Naive thymus-derived CD4-positive, alpha-beta T cell (primary cell): ENCODE measurements at places on chromosomes 12 and 14. TPM values are rescaled to one million over a fixed set of nuclear protein-coding genes. Genes with fewer than 3 reads are reported as not detected.
A peak's percentile ranks its signal among the peaks of the same experiment; 100 is the strongest.

TPH2 gene
- not detected for polyA plus RNA-seq

- DNase-seq: no peak
Observed at GRCh38 chr12:131909081-131909751, 14.8 kb downstream of the ULK1 start.

DNA sequence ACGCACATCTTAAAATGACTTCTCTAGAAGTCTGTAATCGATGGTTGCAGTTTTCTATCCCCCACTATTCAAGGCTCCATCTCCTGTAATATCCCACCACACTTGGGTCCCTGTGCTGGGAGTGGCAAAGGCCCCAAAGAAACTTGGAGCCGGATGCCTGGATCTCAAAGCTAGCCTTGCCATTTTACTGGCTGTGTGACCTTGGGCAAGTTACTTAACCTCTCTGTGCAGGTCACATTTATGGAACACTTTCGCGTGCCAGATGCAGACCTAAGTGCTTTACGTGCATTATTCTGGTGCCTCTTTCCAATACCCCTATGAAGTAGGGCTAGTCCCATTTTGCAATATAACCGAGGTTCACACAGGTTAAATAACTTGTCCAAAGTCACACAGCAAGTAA lies 151.8 kb upstream of the PRMT8 start:
- DNase-seq: no peak

BIN2 gene
- polyA plus RNA-seq: 290 TPM

DNA sequence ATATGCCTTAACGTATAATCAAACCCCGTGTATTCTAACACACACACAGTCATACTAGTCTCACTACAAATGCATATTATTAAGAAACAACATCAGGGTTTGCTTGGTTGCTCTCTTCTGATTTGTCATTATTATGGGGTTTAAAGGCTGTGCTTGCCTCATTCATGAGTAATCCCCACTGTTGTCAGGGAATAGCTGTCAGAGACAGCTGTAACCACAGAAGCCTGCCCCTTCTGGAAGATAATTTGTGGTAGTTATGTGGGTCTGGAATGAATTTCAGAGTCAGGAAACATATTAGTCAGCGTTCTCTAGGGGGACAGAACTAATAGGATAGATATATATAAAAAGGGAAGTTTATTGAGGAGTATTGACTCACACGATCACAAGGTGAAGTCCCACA lies 456.9 kb upstream of the TMEM132C start:
- no peak for DNase-seq

DNA sequence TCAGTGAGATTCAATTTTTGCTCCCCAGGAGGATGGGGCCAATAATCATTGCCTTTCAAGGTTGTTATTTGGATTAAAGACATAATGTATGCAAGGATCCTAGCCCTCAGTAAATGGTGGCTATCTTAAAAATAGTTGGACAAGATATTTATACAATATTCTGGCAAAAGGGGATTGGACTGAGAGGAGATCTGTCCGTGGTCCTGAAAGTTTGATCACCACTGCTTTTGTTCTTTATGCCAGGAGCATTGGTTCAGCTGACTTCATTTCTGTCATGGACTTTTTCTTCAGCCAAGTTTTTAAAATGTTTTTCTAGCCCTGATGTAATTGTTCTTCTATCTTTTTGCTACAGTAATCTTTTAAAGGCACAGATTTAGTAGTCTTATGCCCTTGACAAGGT lies 70.2 kb upstream of the TCL1A start:
- no peak for DNase-seq

DNA sequence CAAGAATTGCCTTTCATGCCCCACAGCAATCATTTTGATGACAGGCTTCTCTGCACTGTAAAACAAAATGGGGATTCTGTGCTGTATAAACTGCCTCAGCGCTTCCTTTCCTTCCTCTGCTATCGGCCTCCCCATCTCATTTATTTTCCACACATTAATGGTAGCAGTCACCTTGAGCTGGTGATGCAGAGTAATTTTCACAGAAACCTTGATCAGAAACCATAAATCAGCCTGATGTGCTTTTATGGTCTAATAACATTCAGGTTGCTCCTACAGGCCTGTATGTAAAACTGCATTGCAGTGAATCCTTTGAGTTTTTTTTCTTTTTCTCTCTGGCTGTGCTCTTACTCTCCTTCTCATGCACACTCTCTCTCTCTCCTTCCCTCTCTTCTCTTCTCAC lies 578.4 kb upstream of the STXBP6 start:
- DNase-seq: no peak

- DNase-seq: peak; percentile 74
Observed at GRCh38 chr14:77027538-77028383, 747 bp downstream of the IRF2BPL start.

- DNase-seq: no peak
Observed at GRCh38 chr12:53103860-53104305, 597 bp downstream of the SOAT2 start.

DNA sequence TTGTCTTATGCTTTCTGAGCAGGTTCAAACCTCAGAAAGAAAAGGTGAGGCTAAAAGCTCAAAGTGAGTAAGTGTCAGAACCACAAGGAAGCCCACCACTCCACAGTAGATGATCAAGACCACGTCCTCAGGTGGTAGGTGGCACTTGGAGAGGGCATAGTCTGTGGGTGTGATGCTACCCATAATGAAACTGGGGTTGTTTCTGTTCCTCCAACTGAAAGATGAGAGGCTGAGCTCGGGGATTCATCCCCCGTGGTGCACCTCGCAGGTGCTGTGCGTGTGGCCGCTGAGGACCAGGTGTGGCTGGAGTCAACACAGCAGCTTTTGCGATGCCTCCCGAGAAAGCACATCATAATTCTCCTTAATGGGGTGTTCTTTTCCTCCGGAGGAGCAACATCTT lies 285.7 kb downstream of the TTC8 start:
- DNase-seq: no peak

- no peak for DNase-seq
Observed at GRCh38 chr14:89240414-89240813, 176.6 kb downstream of the FOXN3 start.

- peak; percentile 61 for DNase-seq
Observed at GRCh38 chr14:74945852-74946658, 9.3 kb downstream of the PGF start.

DNA sequence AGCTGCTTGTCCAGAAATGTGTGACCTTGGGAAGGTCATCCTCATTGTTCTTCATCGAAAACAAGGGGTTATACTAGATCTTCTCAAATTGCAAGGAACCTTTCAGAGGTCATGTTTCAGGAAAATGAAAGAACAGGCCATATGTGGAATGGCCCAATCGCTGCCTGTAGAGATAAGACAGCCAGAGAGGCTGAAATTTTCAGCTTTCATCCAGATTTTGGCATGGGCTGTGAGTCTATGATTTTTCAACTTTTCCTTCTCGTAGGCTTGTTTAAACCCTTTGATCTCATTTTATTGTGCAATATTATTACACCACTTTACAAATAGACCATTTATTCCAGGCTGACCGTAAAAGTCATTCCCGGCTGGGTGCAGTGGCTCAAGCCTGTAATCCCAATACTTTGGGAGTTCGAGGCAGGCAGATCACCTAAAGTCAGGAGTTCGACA lies 17.1 kb upstream of the ATXN2 start:
- no peak for DNase-seq

NRIP2 gene
- 2.0 TPM for polyA plus RNA-seq

DNA sequence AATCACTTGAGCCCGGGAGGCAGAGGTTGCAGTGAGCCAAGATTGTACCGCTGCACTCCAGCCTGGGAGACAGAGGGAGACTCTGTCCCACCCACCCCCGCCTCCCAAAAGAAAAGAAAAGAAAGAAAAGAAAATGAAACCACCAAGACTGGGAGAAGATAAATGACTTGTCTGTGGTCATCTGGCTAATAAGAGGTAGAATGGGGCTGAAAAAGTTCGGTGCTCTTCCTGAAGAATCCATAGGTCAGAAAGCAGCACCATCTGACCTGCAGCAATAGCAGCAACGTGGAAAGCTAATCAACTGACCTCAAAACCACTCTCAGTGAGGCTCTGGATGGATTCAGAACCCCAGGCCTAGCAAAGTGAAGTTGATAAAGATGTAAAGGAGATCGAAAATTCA lies 25.2 kb downstream of the SSH1 start:
- DNase-seq: no peak

DNA sequence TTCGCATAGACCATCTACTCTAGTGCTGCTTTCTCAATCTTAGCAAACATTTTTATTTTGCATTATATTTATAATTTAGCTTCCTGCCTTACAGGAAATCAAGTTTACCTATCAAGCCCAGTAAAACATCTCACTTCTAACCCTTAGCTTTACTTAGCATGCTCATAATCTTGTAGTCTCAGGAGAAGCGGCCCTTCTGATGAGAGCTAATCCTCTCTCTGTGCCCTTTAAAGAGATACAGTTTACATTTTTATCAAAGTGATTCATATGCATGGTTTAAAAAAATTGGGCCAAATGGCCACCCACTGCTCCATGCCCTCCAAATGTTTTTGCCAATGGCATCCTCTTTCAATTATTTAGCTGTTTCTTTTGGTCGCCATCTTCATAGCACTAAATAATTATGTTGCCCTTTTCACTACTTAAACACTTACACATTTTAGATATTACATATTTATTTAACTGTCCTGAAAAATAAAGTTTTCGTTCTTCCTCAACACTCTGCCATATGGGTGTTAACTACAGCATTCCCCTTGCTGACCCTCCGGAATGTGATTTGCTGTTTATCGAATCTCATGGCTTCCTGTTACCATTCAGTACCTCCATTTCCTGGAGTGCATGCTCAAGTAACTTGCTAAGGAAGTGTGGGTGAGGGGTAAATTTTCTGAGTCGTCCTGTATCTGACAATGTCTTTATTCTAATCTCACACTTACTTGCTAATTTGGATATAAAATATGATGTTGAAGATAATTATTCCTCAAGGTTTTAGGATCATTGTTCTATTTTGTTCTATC lies 29.3 kb downstream of the YLPM1 start:
- peak; percentile 43 for DNase-seq

DNA sequence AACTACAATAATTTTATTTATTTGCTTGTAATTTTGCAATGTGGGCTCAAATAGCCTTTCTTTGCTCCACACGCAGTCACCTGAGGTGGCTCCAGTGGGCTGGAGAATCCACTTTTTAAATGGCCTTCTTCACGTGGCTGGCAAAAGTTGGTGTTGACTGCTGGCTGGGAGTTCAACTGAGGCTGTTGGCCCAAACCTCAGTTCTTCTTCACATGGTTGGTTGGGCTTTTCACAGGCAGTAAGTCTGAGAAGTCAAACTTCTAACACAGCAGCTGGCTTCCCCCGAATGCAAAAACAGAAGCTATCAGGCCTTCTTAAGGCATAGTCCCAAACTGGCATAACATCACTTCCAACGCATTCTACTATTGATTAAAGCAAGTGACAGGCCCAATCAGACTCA lies 2.1 kb upstream of the OXA1L start:
- DNase-seq: no peak

IAPP gene
- polyA plus RNA-seq: not detected

GRCh38 chr14:79631276-79631675 lies 580.0 kb downstream of the DIO2 start:
- no peak for DNase-seq

DNA sequence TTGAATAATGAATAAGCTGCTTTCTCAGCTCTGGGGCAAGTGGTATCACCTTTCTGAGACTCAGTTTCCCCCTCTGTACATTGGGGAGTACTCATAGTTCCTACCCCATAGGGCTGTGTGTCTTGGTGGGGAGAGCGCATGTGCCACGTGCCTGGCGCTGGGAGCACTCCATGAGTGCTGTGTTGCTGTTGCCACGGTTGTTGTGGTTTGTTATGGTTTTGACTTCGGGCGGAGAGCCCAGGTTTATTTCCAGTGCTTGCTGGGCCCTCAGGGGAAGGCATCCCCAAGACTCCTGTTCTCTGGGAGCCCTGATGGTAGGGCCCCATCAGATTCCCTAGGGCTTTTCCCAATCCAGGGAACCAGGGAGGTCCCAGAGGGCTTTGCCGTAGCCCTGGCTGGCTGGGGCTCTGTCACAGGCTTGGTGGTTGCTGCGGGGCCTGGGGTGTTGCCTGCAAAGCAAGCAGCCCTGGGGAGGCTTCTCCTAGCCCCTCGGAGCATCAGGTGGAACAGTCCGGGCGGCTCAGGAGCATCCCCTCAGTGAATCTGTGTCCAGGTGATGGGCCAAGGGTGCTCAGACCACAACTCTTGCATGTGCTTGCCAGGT lies 18.6 kb downstream of the SH2B3 start:
- DNase-seq: no peak

GRCh38 chr12:998020-998874 lies 7.2 kb downstream of the ERC1 start:
- DNase-seq: no peak

GRCh38 chr14:36805131-36805559 lies 143.5 kb downstream of the PAX9 start:
- no peak for DNase-seq

GRCh38 chr12:70849265-70849960 lies 71.1 kb downstream of the PTPRR start:
- no peak for DNase-seq

TOMM20L gene
- polyA plus RNA-seq: not detected

SSTR1 gene
- not detected for polyA plus RNA-seq

GRCh38 chr12:60263161-60263560 lies 667.3 kb downstream of the SLC16A7 start:
- DNase-seq: no peak

NEUROD4 gene
- not detected for polyA plus RNA-seq

NDRG2 gene
- 35.1 TPM for polyA plus RNA-seq

DNA sequence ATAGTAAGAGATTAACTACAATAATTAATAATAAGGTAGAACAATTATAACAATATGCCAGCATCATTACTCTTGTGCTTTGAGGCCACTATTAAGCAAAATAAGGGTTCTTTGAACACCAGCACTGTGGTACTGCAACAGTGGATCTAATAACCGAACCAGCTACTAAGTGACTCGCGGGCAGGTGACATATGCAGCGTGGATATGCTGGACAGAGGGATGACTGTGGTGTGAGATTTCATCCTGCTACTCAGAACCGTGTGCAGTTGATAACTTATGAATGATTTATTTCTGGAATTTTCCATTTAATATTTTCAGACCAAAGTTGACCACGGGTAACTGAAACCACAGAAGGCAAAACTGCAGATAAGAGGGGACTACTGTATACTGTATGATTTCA lies 34.4 kb downstream of the BMAL2 start:
- DNase-seq: no peak

GRCh38 chr14:76894308-76894707 lies 68.1 kb downstream of the LRRC74A start:
- DNase-seq: no peak
